ENCODE measurements at places on chromosomes 13 and 19.

- no peak for DNase-seq
Measured at GRCh38 chr19:39045506-39045905, 13.2 kb upstream of the FBXO27 start.

- DNase-seq, result no peak
Measured at GRCh38 chr19:55352040-55352439, 2.5 kb downstream of the COX6B2 start.

GRCh38 chr19:30780032-30780431, 407.8 kb downstream of the ZNF536 start:
- no peak for DNase-seq

- DNase-seq, result no peak
Measured at GRCh38 chr19:7988307-7988706, 17.1 kb downstream of the ELAVL1 start.

DNA sequence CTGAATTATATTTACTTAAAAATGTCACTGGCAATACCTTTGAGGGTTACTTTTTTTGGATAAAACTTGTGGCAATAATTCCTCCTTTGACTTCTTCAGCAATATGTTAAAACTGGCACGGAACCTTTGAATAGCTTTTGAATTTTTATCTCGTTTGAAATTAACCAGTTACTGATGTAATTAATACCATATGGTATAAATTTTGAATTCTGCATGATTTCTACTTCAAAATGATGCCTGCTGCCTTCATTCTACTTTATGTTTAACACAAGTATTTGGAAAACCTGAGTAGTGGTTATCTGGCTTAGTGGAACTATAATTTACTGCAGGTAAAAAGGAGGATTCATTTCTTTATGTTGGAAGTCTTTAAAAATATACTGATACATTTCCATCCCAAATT, 85.3 kb downstream of the LRCH1 start:
- no peak for DNase-seq

- no peak for DNase-seq
Measured at GRCh38 chr13:51585696-51586095, 1.4 kb downstream of the WDFY2 start.

- DNase-seq, result no peak
Measured at GRCh38 chr19:17581211-17581874, 25.9 kb downstream of the COLGALT1 start.

GRCh38 chr13:21233086-21233485, 56.6 kb downstream of the MRPL57 start:
- DNase-seq, result no peak

DNA sequence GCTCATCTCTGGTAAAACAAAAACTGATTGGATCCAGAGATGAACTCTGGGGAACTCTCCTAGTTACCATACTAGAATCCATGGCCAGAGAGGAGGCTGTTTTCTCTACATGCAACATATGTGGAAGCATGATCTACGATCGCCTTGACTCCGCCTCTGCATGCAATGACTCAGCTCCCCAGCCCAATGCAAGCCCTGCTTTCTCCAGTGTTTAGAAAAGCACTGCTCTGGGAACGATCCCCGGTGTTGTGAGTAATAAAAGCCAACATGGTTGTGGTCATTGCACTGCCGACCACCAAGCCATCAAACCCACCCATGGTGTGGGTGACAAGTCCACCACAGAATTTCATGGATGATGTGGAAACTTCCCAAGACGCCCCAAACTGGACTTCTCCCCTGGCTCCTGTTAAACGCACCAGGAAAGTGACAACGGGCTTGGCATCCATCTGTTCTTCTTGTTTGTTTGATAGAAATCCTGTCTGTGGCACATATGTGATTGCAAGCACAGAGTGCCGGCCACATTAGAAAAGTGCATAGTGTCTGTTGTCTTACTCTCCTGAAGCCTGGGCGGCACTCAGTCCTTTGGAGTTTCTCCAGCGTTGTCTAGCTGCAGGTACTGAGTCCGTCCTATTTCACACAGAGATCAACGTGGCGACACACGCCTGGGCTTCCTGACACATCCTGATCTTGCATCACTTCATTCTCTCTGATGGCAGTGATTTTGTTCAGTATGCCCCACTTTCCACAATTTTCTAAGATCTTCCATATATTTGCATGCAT, 36.4 kb upstream of the VSTM2B start:
- no peak for DNase-seq

- no peak for DNase-seq
Measured at GRCh38 chr19:6587093-6587820, 3.7 kb downstream of the CD70 start.

DNA sequence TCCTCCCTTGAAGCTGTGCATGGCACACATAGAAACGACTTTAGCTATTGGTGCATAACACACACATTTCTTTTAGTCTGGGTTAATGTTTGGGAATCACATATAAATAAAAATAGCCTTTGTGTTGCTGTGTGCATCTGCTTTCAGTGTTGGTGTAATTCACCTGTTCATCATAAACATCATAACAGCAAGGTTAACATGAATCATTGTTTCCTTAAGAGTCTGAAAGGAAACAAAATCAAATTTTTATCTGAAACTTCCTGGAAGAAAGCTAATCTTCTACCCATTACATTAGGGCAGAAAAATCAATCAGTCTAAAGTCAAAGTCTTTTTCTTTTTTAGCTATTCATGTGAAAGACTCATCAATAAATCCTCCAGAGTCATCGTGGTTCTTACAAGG, 35.0 kb upstream of the TNFSF11 start:
- no peak for DNase-seq

- DNase-seq, result no peak
Measured at GRCh38 chr13:33087790-33088189, 71.6 kb downstream of the KL start.

DNA sequence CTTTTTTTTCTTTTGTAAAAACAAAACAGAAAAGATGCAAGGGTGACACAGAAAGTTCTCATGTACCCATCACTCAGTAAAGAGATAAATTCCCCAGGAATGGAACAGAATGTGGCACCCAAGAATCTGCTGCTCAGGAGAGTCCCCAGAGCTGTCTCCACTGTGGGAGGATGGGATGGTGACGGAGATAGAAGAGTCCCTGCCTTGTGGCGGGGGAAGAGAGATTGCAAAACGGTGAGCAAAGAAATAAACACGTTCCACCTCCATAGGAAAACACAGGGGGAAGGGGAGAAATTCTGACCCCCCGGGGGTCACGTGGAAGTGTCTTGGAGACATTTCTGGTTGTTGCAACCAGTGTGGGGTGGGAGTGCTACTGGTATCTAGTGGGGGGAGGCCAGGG, 76.4 kb downstream of the INSR start:
- no peak for DNase-seq

DNA sequence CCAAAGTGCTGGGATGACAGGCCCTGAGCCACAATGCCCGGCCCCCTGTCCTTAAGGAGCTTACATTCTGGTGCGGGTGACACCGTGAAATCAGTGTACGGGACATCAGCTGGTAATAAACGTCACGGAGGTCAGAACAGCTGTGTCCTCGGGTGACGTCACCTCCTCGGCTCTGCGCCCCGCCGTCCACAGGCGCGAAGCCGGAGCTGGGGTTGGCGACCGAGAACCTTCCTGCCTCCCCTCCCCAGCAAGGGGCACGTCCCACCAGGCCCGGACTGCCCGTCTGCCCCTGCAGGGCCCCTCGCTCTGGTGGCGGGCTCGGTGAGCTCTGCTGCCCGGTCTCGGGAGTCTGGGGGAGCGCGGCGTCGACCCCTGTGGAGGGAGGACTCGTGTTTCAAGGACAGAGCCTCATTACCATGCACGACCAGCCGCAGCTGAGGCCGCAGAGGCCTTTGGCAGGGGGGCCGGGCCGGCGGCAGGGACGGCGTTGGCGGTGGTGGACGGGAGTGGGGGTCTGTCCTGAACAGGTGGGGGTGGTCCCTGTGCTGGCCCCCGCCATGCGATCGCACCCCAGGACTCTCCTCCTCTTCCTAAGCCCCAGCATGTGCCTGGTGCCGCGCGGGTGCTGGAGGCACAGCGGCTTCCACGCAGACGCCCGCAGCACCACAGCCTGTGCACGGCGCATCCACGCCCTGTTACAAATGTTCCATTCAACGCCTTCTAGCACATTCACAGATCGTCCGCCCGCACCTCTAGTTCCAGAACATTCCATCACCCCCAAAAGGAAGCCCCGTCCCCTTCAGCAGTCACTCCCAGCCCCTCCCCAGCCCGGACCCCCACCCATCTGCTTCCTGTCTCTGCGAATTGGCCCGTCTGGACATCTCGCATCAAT, 5.4 kb downstream of the LINGO3 start:
- DNase-seq, result no peak

GRCh38 chr13:44718467-44718866, 142.3 kb upstream of the TSC22D1 start:
- no peak for DNase-seq

- no peak for DNase-seq
Measured at GRCh38 chr13:85282876-85283275, 516.3 kb downstream of the SLITRK6 start.

DNA sequence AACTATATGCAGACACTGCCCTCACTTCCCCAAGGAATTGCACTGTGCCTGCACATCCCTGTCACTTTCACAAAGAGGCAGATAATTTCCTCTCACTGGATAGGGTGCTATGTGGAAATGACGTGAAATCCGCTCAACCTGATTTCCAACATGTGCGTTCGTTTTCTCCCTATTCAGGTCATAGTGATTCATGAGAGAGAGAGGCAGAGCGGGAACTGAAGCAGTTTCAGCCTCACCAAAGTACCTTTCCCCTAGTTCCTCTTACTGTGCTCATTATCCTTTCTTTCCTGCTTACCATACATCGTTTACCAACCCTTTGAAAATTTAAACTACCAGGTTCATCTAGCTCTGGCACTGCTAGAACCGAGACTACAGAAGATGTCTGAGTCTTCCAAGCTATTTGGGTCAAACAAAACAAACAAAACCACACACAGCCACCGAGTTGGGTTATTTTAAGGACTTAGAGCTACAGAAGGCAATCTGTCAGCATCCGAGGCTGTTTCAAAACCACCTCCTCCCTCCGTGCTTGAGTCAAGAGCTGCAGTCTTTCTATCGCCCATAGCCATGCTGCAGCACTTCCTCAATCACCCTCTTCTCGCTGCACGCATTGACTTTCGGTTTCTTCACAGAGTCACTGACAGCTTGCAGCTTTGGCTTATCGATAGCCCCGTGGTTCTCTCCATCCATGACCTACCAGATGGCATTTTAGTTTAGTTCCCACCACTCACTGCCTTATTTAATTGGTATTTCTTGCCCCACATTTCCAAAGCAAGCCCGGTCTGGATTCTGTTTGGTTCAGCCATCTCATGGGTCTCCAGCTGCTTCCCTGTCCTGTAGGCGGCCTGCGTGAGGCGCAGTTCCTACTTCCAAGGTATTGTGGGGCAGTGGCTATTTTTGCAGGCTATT, 1395.8 kb downstream of the EFNB2 start:
- DNase-seq, result no peak

- DNase-seq, result no peak
Measured at GRCh38 chr19:17473041-17473440, 2.7 kb downstream of the SLC27A1 start.

GRCh38 chr13:21039097-21039800, 22.1 kb downstream of the LATS2 start:
- no peak for DNase-seq

DNA sequence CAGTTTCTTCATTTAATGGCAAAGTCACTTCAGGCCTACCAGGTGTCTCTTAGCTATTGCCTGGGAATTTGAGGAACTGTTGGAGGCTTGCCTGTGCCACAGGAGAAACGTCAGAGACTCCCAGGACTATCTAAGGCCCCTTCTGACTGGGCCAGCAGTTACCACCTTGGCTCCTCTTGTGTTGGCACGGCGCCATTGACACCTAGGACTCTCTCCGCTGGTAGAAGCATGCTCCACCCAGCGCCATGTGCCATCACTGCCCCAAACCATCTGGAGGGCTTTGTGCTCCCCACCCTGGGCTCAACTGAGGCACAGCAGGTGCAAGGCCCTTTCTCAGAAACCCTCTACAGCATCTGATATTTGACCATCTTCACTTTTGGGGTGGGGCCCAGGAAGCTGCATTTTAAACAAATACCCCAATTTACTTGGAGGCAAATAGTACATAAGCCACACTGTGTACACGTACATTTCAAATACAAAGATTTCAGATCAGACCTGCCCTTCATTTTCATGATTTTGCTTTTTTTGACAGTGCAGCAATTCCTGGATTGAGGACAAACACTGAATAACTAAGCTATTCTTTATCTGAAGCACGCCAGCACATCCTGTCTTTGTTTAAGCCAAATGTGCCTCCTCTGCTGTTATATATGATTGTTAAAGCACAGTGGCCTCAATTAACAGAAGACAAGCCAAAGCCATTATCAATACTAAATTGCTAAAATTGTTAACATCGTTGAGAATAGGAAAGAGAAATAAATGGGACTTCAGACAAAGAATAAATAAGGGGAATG, 59.9 kb upstream of the TPP2 start:
- no peak for DNase-seq

- DNase-seq, result no peak
Measured at GRCh38 chr19:38277969-38278680, 13.8 kb downstream of the SPINT2 start.

- no peak for DNase-seq
Measured at GRCh38 chr19:1451916-1452801, 2.2 kb downstream of the APC2 start.

DNA sequence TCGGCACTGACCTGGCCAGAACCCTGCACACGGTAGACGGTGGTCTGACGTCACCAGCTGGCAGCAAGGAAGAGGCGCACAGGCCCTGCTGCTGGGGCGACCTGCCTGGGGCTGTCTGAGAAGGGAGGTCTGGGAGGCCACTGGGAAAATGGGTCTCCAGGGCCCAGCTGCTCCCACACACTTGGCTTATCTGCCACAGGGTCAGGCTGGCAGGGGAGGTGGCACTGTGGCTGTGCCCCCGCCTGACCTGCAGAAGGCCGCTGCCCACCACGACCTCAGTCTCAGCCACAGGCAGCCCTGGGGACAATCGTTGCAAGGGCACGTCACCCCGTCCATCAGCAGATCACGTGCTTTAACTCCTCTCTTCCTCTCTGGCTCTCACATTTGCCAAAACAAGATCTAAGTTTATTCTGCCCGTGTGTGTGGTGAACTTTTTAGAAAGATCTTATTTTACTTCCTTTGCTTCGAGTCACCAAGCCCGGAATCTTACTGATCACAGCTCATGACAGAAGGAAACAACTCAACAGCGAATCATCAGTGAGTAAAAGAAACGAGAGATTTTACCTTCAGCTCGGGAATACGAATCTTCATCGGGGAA, 45.2 kb upstream of the RANBP3 start:
- DNase-seq, result no peak

DNA sequence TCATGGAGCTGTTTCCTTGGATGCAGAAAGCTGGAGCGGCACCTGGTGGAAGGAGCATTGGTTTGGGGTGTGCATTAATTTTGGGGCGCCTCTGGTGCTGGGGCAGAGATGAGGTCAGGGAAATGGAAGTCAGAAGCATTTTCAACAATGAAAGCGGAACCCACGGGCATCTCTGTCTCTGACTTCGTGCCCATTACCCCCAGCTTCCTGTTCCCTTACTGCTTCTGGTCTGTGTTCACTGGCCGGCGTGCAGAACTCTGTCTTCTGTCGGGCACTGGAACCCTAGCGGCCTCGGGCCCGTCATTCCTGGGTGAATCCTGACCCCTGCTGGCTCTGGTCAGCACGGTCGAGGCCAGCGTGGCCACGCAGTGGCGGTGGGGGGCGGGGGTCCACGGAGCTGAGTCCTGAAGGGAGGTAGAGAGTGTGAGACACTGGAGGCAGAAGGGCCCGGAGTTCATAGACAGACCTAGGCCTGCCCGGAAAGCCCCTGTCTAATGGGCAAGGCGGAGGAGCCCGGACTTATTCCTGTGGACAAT, 7.9 kb upstream of the LINGO3 start:
- DNase-seq, result peak; percentile 53

Data from progenitor cell of endocrine pancreas (in vitro differentiated cells).